ENCODE measurements at places on chromosomes 11 and 22. TPM values are rescaled to one million over a fixed set of nuclear protein-coding genes. Genes with fewer than 3 reads are reported as not detected.

DNA sequence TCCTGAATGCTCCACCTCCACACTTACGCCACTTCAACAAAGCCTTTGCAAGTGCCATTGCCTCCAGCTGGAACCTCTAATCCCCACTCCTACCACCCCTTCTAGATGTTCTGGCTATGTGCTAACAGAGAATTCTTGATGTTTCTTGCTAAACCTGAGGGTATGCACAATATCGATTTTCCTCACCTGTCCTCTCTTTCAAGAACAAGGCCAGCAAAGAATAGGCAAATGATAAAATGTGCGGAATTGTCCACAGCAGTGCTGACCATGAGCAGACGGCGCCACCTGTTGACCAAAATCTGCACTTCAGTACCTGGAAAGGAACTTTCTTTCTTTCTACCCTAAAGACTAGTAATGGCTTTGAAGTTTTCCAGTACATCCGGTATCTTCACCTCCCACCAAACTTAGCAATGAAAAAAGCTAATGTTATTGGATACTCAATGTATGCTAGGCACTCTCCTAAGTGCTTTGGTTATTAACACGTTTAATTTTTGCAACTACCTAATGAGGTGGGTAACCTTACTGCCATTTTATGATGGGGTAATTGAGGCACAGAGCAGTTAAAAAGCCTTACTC lies 3.4 kb downstream of the TIMM10 start:
- DNase-seq, result peak; percentile 60
- H3K4me3 ChIP-seq, result no peak overlapping the region
- H3K4me1 ChIP-seq, result peaks cover 15% of the 10 kb centered on the region
- H3K27me3 ChIP-seq, result no peaks in the 10 kb centered on the region
- H3K36me3 ChIP-seq, result no peaks in the 10 kb centered on the region

- H3K27me3 ChIP-seq, result no peaks in the 10 kb centered on the region
- no peaks in the 10 kb centered on the region for H3K36me3 ChIP-seq
- no peak overlapping the region for H3K27ac ChIP-seq
- no peaks in the 10 kb centered on the region for H3K4me1 ChIP-seq
These were observed 651.4 kb upstream of the CHORDC1 start for GRCh38 chr11:90874281-90874680.

- no peak overlapping the region for H3K27ac ChIP-seq
- H3K4me1 ChIP-seq, result peaks cover 26% of the 10 kb centered on the region
- H3K36me3 ChIP-seq, result no peaks in the 10 kb centered on the region
- no peaks in the 10 kb centered on the region for H3K27me3 ChIP-seq
These were observed 603 bp upstream of the PDGFB start for GRCh38 chr22:39245130-39246039.

DNA sequence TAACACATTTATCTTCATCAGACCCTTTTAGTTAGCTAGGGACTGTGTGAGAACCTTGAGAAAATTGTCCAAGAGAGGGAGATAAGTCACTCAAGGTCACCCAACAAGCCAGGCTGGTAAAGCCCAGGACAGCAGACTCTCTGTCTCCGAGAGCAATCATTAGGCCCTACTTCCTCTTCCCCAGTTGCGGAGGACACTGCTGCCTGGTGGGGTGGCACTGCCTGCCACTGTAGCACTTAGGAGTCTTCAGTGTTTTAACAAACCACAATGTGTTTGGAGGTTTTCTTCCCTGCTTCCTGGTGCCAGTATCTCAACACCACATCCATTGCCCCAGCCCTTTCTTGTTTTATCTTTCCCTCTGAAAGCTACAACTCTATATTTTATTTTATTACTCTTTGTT lies 132.1 kb upstream of the LDLRAD3 start:
- no peak overlapping the region for H3K4me3 ChIP-seq
- H3K27me3 ChIP-seq, result no peaks in the 10 kb centered on the region
- no peaks in the 10 kb centered on the region for H3K4me1 ChIP-seq

DNA sequence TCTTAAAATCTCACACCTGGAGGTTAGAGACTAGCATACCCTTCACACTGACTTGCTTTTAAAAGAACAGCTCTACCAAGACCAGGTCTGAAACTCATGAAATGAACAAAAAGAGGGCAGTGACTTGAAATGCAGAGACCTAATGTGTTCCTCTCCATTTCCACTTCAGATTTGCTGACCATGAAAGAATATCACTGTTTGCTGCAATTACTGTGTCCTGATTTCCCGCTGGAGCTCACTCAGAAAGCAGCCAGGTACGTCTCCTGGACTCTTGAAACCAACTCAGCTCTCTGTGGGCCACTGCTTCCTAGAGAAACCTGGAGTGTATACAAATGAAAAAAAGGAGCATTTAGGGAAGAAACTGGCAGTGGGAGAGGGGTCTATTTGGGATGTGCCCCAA lies 39.2 kb downstream of the ARFGAP2 start:
- H3K4me3 ChIP-seq, result no peak overlapping the region
- no peaks in the 10 kb centered on the region for H3K4me1 ChIP-seq
- H3K27ac ChIP-seq, result no peak overlapping the region
- H3K36me3 ChIP-seq, result no peaks in the 10 kb centered on the region

DNA sequence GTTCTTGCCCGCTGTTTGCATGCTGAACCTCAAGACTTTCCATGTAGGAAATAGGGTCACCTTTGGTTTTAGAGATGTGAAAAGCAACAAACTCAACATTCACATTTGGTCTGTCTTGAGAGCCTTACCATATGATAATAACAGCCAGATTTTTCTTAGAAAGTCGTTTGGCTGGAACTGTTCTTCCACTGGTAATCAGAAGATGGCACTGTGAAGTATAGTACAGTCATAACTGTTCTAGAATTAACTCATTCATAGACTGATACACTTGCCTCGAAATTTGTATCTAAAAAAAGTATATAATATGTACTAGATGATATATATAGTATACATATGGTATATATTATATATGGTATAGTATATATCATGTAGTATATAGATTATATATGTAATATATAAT lies 12.3 kb downstream of the LUZP2 start:
- H3K36me3 ChIP-seq, result no peaks in the 10 kb centered on the region
- H3K4me3 ChIP-seq, result no peak overlapping the region
- no peak for DNase-seq
- no peak overlapping the region for H3K27ac ChIP-seq
- H3K27me3 ChIP-seq, result no peaks in the 10 kb centered on the region

DNA sequence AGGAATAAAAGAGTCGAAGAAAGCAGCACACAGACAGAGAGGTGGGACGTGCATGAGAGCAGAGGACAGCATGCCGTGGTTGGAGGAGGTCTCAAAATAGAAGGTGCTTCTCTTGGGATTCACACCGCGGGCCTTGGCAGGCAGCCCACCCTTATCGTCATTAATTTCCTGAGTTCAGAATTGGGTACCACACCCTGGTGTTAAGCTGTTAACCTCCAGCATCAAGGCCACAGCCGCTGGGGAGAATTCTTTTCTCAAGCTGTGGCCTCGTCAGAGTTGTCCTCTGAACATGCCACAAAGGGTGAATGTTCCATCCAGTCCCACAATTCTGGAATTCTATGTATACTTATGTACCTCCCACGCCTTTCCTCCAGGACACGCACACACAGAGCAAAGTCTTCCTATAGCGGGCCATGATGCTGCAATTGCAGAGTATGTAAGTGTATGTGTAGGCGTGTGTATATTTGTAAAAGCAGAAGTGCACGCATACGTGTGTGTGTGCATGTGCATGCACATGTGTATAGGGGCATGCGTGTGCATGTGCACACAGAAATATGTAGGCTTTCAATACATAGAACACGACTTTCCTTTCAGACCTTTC lies 39.0 kb downstream of the ADAMTS8 start:
- no peaks in the 10 kb centered on the region for H3K27me3 ChIP-seq
- DNase-seq, result no peak
- H3K36me3 ChIP-seq, result no peaks in the 10 kb centered on the region
- H3K4me3 ChIP-seq, result peak overlapping the region; percentile 43
- no peak overlapping the region for H3K27ac ChIP-seq

GRCh38 chr22:31339148-31339832 lies 6.9 kb downstream of the PATZ1 start:
- DNase-seq, result no peak
- H3K4me1 ChIP-seq, result peaks cover 47% of the 10 kb centered on the region
- no peak overlapping the region for H3K4me3 ChIP-seq
- peaks cover 86% of the 10 kb centered on the region for H3K36me3 ChIP-seq

DNA sequence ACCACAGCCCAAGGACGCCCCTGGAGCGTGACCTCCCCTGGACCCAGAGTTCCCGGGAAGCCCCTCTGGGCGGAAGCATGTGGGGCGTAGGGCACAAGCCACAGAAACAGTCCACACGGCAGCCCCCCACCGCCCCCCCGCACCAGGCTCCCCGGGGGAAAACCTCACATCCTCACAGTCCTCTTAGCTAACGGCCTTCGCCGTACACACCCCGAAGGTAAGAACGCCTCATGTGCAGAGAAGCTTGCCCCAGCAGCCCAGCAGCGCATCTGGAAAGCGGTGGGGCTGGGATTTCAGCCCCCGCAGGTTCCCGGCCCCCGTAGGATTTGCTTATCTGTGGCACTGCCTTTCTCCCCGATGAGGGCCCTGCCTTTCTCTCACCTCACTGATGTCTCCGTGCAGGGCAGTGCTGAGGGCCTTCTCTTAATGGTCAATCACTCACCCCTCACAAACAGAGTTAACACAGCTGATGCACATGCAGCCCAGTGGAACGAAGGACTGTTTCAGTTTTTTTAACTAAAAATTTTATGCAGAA lies 309.2 kb downstream of the BRD1 start:
- no peak for DNase-seq
- no peak overlapping the region for H3K4me3 ChIP-seq
- H3K27me3 ChIP-seq, result no peaks in the 10 kb centered on the region
- no peak overlapping the region for H3K27ac ChIP-seq
- H3K36me3 ChIP-seq, result no peaks in the 10 kb centered on the region
- H3K4me1 ChIP-seq, result no peaks in the 10 kb centered on the region

DNA sequence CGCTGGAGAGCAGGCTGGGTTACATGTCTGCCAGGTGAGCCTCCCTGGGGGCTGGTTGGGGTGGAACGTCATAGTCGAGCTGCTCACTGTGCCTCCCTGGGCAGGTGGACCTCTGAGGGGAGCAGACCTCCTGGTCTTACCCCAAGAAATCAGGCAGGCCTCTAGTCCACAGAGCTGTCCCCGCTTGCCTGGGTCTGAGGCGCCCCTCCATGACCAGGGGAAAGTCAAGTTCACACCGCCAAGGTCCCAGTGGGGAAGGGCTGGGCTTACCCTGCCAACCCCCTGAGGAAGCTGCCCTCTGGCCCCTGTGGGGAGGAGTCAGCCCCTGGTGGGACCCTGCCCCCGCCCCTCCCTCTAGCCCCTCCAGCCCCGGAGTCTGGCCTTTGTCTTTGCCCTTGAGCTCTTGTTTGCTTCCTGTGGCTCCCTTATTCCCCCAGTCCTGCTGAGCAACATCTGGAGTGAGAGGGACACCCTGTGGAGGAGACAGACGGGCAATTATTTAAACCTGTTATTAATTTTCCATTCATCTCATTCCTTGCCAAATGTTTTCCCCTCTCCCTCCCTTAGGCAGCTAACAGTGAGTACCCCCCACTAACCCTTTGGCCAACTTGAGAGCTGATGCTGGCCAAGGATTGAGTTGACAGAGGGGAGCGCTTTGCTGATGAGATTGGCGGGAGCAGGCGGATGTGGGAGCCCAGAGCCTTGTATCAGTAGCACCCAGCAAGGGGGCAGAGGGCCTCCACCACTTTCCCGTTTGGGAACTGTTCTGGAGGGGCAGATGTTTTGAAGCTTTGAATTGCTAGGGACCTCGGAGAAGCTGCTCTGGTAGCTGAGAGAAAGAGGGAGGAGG lies 83.4 kb downstream of the CEP164 start:
- H3K27me3 ChIP-seq, result no peaks in the 10 kb centered on the region
- no peak for DNase-seq
- peaks cover 6% of the 10 kb centered on the region for H3K36me3 ChIP-seq
- H3K4me1 ChIP-seq, result no peaks in the 10 kb centered on the region

GRCh38 chr22:26170795-26171580 lies 1.7 kb downstream of the SEZ6L start:
- H3K27ac ChIP-seq, result no peak overlapping the region
- no peak for DNase-seq
- H3K27me3 ChIP-seq, result no peaks in the 10 kb centered on the region
- H3K4me3 ChIP-seq, result no peak overlapping the region
- no peaks in the 10 kb centered on the region for H3K36me3 ChIP-seq

The TRPM5 gene
- total RNA-seq, result 0.73 TPM

The INSC gene
- not detected for total RNA-seq

The C11orf98 gene
- 23.2 TPM for total RNA-seq

The TRIM44 gene
- 60.8 TPM for total RNA-seq

The KCNJ1 gene
- total RNA-seq, result not detected

The LGALS12 gene
- total RNA-seq, result not detected

All from naive thymus-derived CD4-positive, alpha-beta T cell (primary cell).